AG10803 (cell line): ENCODE measurements at places on chromosomes 5 and 9.

DNA sequence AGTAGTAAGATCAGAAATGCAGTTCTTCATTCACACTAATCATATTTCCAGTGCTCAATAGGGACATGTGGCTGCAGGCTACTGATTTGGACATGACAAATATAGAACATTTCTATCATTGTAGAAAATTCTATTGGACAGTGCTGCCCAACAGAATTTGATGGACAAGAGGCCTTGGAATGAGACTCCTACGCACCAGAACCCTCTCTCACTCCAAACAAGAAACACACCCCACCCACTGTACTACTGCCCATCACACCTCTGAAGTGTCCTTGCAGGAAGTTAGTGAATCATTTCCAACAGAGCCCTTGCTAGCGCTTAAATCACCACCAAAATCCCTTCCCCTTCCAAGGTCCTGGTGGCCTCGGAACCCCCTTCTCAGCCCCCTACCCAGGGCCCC is 66.5 kb downstream of the ROR2 start:
- no peak for DNase-seq

GRCh38 chr9:2545881-2546490 is 75.6 kb upstream of the VLDLR start:
- DNase-seq, result peak; percentile 2

DNA sequence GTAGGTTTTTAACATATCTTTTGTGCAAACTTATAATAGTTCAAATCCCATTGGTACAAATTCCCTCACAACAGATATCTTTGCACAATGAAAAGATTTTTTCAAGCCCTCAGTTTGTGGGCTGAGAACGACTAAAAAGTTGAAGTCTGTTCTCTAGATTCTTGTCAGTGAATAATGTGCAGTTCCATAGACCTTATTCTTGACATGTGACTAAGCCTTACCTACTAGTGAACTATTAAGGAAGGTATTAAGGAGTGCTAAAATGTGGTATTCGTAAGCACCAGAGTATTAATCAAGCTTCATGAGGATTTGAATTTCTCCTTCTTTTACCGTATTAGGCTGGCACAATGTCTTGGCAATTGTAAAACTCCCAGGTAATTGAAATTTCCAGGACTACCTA is 205.6 kb upstream of the DMRTA1 start:
- no peak for DNase-seq

GRCh38 chr5:136060963-136061362 is 32.2 kb downstream of the TGFBI start:
- DNase-seq, result no peak

- no peak for DNase-seq
Measured at GRCh38 chr5:106677057-106677456, 993.7 kb downstream of the EFNA5 start.

DNA sequence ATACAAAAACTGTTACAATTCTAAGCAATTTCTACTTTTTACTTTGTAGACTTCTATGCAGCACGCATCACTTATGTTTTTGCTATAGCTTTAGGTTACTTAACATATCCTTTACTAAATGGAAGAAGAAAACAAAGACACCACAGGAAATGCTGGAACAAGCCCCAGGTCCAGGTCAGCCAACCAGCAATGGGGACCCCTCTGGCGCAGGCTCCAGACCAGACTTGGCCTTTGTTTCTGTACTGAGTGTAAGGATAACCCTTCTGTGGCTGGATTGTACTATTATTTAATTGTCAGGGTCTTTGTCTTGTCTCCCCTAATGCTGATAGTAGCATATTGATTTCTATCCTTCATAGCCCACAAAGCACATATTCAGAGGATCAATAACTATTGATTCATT is 4.2 kb downstream of the SEMA4D start:
- DNase-seq, result no peak

DNA sequence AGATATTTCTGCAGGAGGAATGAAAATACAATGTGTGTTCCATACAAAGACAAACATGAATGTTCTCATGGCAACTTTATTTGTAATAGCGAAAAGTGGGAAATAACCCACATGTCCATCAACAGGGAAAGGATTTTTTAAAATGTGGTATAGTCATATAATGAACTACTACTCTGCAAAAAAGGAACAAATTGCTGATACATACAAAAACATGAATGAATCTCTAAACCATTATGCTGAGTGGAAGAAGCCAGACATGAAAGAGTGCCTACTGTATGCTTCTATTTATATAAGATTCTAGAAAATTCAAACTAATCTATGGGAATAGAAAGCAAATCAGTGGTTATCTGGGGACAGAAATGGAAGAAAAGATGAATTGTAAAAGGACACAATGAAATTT is 52.5 kb downstream of the CDKL3 start:
- no peak for DNase-seq

DNA sequence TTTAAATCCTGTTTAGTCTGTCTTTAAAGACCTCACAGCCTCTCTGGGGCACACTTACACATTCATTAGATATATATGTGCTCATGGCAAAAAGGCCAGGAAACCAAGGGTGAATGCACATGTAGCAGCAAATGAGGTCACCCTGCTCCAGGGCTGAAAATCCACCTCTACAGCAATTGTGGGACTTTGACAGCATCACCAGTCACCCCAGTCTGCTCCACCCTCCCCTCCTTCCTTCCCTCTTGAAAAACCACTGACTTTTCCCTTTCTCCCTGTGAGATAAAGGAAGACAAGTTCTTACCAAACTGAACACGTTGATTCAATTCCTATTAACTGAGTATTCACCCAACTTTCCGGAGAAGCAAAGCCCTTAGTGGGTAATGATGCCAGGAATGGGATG is 15.2 kb upstream of the SH3RF2 start:
- no peak for DNase-seq

DNA sequence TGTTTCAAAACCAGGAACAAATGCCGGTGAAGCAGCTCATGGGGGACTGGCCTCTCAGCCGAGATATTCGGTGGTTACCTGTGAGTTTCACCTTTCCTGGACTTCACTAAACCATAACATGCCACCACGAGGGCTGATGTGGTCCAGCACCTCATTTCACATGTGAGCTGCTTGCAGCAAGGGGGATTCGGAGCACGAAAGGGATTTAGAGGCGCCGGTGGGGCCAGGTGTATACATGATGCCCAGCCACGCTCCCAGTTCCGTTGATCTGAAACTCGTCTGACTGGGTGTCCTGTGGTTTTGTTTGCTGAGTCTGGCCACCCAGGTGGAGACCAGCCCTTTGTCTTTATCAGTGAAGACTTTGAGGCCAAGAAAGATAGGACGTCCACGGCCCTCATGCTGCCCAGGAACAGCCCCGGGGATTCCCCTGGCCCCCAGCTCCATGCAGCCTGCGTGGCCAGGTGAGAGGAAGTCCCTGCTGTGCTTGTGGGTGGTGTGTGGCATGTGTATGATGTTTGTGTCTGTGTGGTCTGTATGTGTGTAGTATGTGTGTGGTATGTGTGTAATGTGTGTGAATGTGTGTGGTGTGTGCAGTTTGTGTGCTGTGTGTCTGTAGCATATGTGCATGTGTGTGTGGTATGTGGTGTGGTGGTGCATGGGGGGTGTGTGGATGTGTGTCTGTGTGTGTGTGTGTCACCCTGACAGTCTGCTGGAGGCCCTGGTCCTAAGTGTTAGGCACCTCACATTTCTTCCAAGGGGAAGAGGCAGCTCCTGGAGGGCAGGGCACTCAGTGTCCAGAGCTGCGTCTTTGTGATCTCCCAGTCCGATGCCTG is 23.4 kb downstream of the PHF2 start:
- no peak for DNase-seq

DNA sequence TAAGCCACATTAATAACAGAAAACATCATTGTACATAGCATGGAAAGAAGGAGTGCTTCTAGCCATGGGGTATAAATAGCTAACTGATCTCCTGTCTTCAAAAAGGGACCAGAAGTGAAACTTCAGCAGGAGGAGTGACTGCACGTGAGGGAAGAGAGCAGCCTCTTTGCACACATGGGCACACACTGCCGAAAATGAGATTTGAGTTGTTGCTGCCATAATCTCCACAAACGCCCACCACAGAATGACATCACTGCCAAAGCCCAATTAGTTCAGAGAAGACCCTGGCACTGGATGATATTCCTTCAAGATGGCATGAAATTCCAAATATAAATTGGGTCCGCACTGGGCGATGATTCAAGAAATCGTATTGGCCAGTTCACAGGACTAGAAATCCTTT is 238.9 kb upstream of the NR4A3 start:
- no peak for DNase-seq

DNA sequence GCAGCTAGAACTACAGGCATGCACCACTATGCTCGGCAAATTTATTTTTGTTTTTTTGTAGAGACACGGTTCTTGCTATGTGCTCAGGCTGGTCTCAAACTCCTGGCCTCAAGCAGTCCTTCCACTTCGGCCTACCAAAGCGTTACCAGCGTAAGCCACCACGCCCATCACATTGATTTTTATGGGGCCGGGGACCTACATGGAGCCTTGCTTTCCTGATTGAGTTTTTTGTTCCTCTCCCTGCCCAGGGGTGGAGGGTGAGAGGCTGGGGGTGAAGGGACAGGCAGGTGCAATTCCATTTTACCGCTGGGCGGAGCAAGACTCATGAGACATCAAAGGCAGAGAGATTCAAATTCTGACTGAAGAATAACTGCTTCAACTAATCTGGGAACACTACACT is 1.9 kb downstream of the ALDH1B1 start:
- no peak for DNase-seq

DNA sequence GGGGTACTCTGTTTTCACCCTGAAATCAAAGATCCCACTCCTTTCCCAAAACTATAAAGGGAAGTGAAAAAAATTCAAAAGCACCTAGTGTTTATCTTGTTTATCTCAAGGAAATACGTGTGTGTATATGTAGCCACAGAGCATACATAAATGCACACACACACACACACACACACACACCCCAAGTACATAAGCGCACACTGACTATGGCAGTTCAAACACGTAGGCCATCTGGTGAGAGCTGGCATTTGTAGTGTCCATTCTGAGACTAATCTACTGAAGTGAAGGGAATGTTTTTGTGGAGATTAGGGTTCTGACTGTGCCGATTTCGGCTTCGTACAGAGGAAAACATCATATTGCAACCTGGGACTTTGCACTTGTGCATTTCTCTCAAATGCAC is 451.7 kb downstream of the BNC2 start:
- DNase-seq, result no peak

- no peak for DNase-seq
Measured at GRCh38 chr9:128389395-128390149, 18.4 kb downstream of the URM1 start.

- DNase-seq, result no peak
Measured at GRCh38 chr9:127444283-127444920, 6.8 kb downstream of the RPL12 start.

DNA sequence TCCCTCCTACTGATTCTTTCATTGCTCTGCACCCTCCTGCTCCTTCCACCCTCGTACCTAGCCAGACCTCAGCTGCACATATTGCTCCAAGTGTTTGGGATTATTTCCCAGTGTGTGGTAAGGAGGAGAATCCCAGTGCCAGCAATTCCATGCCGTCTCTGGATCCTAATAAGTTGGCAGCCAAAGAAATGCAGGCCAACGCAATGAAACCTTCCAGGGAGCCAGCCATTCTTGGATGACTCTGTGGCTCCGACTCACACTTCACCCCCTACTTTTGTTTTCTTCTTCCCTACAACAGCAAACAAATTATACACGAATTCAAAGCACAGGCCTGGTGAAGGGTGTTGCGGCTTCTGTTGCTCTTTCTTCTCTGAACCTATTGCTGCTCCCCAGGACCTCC is 82.5 kb upstream of the SLC1A3 start:
- DNase-seq, result no peak

GRCh38 chr9:76525196-76525595 is 66.2 kb downstream of the GCNT1 start:
- DNase-seq, result no peak

DNA sequence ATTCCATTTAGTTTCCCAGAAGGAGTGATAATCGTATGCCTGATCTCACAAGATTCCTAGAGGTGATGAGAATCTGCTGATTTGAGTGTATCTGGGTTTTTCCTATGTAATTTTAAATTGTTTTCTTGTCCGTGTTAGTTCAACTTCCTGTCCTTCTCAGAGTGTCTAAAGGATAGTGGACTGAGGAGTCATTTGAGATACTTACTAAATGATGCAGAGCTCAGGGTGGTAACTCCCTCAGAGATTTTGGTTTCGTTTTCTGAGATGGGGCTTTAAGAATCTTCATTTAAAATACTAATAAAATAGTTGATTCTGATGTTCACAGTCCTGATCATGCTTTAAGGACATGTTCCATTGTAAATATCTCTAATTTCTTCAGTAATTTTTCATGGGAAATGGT is 30.3 kb downstream of the MELK start:
- DNase-seq, result peak; percentile 57

GRCh38 chr9:84974258-84974657 is 304.7 kb downstream of the NTRK2 start:
- DNase-seq, result no peak

DNA sequence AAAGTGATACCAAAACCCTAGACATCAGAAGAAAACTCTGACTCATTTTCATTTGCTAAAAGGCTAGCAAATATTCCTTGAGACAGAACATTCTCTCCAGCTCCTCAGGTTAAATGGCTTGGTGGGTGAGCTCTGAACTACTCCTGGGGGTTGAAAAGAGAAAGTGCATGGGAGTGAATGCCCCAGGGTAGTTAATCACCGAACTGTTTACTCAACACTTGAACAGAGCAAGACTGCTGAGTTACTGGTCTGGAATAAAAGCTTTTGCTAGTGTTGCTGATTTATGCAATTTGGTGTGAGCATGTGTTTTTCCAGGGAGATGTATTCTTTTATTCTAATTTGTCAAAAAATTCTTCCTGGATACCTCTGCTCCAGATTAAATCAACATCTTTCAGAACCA is 88.3 kb upstream of the PRDM9 start:
- DNase-seq, result no peak

GRCh38 chr5:69152731-69153130 is 14.2 kb upstream of the CCNB1 start:
- DNase-seq, result no peak

DNA sequence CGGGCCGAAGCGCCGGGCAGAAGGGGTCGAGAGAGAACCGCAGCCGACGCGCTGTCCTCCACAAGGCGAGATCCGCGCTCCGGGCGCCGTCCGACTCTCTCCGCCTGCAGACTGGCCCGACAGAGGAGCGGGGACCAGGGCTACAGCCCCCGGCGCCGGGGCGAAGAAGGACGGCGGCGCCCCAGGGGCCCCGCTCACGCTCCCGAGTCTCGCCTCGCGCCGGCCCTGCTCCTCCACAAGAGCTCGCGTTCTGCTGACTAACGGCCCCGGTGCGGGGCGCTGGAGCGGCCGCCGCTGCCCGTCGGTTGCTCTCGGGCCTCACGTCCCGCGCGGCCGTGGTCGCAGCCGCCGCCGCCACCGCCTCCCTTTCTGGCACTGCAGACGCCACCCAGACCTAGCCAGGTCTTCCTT is 338 bp downstream of the ABHD17B start:
- DNase-seq, result no peak

- DNase-seq, result no peak
Measured at GRCh38 chr5:137260820-137261695, 238.1 kb downstream of the SPOCK1 start.

GRCh38 chr5:56259002-56259511 is 25.9 kb upstream of the ANKRD55 start:
- DNase-seq, result peak; percentile 98

DNA sequence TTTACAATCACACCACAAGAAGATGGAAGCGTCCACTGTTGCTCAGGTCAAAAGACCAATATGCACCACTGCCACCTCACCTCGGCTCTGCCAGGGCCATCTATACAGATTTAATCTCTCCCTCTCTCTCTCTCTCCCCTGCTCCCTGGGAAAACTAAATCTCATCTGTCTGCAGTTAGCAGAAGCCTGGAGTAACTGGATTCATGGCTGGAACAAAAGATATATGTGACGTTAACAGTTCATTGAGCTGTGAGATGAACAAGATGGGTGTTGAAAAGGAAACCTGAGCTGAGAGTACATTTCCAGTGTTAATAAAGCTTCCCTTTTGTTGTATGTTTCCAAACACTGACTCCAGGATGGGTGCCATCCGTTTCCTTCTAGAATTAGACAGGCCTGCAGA is 369.7 kb downstream of the CDK5RAP2 start:
- no peak for DNase-seq
